ENCODE measurements at places on chromosomes 12 and 14.

GRCh38 chr14:60278350-60278749, 29.3 kb downstream of the PPM1A start:
- H3K4me1 ChIP-seq = no peaks in the 10 kb centered on the region
- no peak overlapping the region for H3K27ac ChIP-seq
- H3K4me3 ChIP-seq = no peak overlapping the region
- H3K36me3 ChIP-seq = no peaks in the 10 kb centered on the region
- no peak for DNase-seq
- H3K27me3 ChIP-seq = no peaks in the 10 kb centered on the region

DNA sequence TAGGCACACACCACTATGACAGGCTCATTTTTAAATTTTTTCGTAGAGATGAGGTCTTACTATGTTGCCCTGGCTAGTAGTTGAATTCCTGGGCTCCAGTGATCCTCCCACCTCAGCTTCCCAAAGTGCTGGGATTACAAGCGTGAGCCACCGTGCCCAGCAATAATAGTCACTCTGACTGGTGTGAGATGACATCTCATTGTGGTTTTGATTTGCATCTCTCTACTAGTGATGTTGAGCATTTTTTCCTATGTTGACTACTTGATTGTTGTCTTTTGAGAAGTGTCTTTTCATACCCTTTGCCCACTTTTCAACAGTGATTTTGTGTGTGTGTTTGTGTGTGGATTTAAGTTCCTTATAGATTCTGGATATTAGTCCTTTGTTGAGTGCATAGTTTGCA, 26.3 kb downstream of the ATP2A2 start:
- no peak for DNase-seq
- H3K27ac ChIP-seq = no peak overlapping the region
- H3K36me3 ChIP-seq = peaks cover 18% of the 10 kb centered on the region
- no peaks in the 10 kb centered on the region for H3K27me3 ChIP-seq
- H3K4me3 ChIP-seq = no peak overlapping the region

DNA sequence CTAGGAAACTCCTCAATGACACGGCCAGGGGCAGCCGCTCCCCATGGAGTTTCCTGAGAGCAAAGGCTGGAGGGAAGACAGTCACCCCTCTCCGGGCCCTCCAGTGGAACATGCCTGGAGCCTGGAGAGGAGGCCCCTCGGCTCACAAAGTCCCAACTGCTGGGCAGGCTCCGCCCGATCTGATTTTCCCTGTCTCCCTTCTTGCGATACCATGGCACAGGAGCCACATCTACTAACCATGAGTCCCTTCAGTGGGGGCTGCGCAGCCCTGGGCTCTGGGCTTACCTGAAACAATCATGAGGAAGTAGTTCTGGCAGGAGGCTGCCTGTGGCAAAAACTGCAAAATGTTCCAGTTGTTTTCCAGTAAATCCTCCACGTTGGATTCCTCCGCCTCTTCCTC, 15.3 kb downstream of the P2RX2 start:
- peaks cover 30% of the 10 kb centered on the region for H3K36me3 ChIP-seq
- H3K27ac ChIP-seq = no peak overlapping the region
- DNase-seq = no peak
- H3K27me3 ChIP-seq = no peaks in the 10 kb centered on the region

- no peaks in the 10 kb centered on the region for H3K27me3 ChIP-seq
- H3K27ac ChIP-seq = no peak overlapping the region
- H3K4me3 ChIP-seq = no peak overlapping the region
- H3K36me3 ChIP-seq = no peaks in the 10 kb centered on the region
- H3K4me1 ChIP-seq = peaks cover 25% of the 10 kb centered on the region
Measured at GRCh38 chr12:3132636-3133404, 55.6 kb downstream of the TSPAN9 start.

GRCh38 chr12:9319842-9320173, 111.6 kb upstream of the PZP start:
- no peaks in the 10 kb centered on the region for H3K36me3 ChIP-seq
- H3K4me1 ChIP-seq = no peaks in the 10 kb centered on the region
- H3K27ac ChIP-seq = no peak overlapping the region
